Left lung (tissue), 14 donors: ENCODE measurements at places on chromosomes 5 and 9. TPM values are rescaled to one million over a fixed set of nuclear protein-coding genes. Genes with fewer than 3 reads are reported as not detected.

POLE3 gene
- total RNA-seq, result 43.3 TPM

G3BP1 gene
- total RNA-seq, result 207 TPM

- no peaks in the 10 kb centered on the region for H3K27me3 ChIP-seq
- no peaks in the 10 kb centered on the region for H3K4me1 ChIP-seq
- no peak overlapping the region for H3K4me3 ChIP-seq
Measured at GRCh38 chr9:102069969-102070368, 331.5 kb upstream of the GRIN3A start.

- no peaks in the 10 kb centered on the region for H3K27me3 ChIP-seq
- H3K36me3 ChIP-seq, result no peaks in the 10 kb centered on the region
- no peak overlapping the region for H3K27ac ChIP-seq
- H3K4me3 ChIP-seq, result no peak overlapping the region
- no peaks in the 10 kb centered on the region for H3K4me1 ChIP-seq
- DNase-seq, result no peak
Measured at GRCh38 chr9:75551861-75552260, 338.6 kb upstream of the PCSK5 start.

DNA sequence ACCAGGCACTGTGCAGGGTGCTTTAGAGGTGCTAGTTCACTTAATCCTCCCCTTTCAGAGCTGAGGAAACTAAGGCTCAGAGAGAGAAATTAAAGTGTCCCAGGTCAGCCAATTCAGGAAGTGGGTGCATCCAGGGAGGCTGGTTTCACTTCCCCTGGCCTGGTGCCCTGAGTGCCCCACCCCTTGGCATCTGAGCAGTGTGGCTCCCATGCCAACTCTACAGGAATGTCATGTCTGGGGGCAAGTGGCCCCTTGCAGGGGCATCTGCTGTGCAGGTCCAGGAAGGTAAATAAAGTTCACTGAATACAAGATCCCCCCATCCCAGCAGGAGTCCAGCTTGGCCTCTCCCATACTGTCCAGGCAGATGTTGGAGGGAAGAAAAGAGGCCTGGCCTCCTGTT, 4.4 kb upstream of the N4BP3 start:
- H3K27ac ChIP-seq, result no peak overlapping the region
- no peak for DNase-seq
- H3K27me3 ChIP-seq, result peaks cover 4% of the 10 kb centered on the region
- no peak overlapping the region for H3K4me3 ChIP-seq

DNA sequence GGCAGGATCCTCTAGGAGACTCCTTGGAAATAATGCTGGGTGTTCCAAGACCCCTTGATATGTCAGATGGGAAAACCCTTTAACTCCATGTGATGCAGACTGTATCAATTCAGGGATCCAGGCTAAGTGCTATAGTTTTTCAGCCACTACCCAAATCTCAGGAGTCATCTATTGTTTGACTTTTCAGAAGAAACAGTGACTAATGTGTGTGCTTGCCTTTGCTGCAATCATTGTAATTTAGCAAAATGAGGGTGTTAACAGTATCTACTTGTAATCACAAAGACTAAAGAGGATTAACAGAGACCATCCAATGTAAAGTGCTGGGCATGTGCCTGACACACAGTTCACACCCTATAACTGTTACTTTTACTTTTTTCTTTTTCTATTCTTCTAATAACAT, 309.6 kb upstream of the RFX3 start:
- H3K4me3 ChIP-seq, result no peak overlapping the region
- no peaks in the 10 kb centered on the region for H3K4me1 ChIP-seq
- H3K36me3 ChIP-seq, result no peaks in the 10 kb centered on the region
- H3K27ac ChIP-seq, result no peak overlapping the region
- no peak for DNase-seq
- no peaks in the 10 kb centered on the region for H3K27me3 ChIP-seq

DNA sequence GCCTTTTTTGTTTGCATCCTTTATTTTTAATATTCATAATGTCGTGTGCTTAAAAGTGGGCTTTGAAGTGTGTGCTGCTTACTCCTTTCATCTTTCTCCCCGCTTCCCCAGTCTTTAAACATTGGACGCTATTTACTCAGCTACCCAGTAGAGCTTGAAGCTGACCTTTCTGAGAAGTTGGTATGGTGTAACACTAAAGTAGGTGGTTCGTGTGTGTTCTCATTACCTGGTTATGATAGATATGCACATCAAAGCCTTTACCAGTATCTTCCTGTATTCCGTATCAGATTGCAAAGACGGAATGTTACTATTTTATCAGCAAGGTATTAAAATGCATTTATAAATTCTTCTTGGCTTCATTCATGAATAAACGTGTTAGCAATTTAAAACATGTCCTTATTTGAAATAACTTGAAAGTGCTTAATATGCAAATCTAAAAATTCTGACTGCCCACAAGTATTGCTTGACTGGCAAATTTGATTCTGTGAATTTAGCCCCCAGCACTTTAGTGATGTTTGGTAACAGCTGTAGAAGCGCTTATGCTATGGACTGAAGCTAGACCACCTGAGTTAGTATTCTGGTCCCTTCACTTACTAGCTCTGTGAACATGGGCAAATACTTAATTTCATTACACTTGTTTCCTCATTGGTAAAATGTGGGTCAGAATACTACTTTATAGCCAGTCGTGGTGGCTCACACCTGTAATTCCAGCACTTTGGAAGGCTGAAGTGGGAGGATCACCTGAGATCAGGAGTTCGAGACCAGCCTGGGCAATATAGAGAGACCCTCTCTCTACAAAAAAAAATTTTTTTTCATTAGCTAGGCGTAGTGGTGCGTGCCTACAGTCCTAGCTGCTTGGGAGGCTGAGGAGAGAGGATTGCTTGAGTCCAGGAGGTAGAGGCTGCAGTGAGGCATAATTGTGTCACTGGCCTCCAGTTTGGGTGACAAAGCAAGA, 1.7 kb downstream of the RRAGA start:
- H3K4me1 ChIP-seq, result peaks cover 15% of the 10 kb centered on the region
- peak overlapping the region; percentile 59 for H3K4me3 ChIP-seq
- no peak for DNase-seq
- no peaks in the 10 kb centered on the region for H3K27me3 ChIP-seq

PCDHAC2 gene
- 12.6 TPM for total RNA-seq

DNA sequence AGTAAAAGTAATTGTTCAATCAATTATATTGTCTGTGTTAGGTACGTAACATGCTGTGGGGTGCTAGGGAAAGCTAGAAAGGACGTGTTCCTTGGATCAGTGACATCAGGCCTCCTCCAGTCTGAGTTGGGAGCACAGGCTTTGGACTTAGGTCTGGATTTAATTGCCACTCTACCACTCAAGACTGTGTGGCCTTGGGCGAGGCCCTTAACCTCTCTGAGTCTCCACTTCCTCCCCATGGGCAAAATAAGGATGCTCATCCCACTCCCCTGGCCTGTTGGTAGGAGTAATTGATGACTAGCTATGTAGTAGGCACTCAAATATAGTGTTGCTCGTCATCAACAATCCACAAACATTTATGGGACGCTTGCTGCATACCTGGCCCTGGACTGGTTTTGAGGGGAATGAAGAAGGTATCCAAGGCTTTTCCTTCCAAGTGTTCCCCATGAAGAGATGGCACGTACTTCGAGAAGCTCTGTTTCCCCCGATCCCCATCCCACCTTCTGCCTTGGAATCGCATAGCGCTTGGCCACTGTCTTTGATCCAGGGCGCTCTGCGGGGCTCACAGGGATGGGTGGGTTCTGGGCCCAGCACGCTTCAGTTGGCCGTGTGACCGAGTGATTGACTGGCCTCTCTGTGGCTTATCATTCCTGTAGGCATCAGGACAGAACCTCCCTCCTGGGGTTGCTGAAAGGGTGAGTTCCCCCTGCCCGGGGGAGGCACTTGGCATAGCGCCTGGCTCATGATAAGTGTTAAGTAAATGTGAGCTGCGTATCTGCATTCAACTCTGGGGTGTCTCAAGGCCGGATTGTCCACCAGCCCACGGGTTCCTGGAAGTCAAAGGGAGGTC, 8.1 kb downstream of the FGF18 start:
- no peak overlapping the region for H3K27ac ChIP-seq
- no peak for DNase-seq
- H3K4me1 ChIP-seq, result no peaks in the 10 kb centered on the region
- H3K4me3 ChIP-seq, result no peak overlapping the region
- H3K36me3 ChIP-seq, result no peaks in the 10 kb centered on the region
- no peaks in the 10 kb centered on the region for H3K27me3 ChIP-seq
